RPMI8226 (cell line): ENCODE measurements at places on chromosomes 7 and 10.

DNA sequence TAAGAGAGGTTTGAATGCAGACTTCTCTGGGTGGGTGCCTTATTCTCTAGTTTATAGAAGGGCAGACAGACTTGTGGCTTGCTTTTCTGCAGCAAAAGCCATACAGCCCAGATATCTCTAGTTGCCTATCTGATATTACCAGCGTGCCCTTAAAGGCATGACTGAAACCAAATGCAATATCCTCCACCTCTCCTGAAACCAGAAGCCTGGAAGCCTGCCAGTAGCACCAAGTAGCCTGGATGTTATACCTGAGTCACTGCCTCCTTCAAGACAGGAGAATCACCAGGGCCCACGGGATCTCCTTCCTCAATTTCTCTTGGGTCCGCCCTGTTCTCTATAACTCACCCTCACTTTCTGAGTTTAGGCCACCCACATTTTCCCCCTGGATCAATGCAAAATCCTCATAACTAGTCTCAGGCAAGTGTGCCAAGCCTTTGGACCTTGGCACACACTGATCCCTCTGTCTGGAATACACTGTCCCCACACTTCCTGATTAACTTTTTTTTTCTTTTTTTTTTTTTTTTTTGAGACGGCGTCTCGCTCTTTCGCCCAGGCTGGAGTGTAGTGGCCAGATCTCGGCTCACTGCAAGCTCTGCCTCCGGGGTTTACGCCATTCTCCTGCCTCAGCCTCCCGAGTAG is 638.4 kb downstream of the GALNT17 start:
- peak; percentile 59 for DNase-seq

- DNase-seq = no peak
Measured at GRCh38 chr10:60726257-60726656, 52.0 kb upstream of the CDK1 start.

GRCh38 chr7:139798221-139798620 is 20.4 kb upstream of the HIPK2 start:
- DNase-seq = peak; percentile 66

DNA sequence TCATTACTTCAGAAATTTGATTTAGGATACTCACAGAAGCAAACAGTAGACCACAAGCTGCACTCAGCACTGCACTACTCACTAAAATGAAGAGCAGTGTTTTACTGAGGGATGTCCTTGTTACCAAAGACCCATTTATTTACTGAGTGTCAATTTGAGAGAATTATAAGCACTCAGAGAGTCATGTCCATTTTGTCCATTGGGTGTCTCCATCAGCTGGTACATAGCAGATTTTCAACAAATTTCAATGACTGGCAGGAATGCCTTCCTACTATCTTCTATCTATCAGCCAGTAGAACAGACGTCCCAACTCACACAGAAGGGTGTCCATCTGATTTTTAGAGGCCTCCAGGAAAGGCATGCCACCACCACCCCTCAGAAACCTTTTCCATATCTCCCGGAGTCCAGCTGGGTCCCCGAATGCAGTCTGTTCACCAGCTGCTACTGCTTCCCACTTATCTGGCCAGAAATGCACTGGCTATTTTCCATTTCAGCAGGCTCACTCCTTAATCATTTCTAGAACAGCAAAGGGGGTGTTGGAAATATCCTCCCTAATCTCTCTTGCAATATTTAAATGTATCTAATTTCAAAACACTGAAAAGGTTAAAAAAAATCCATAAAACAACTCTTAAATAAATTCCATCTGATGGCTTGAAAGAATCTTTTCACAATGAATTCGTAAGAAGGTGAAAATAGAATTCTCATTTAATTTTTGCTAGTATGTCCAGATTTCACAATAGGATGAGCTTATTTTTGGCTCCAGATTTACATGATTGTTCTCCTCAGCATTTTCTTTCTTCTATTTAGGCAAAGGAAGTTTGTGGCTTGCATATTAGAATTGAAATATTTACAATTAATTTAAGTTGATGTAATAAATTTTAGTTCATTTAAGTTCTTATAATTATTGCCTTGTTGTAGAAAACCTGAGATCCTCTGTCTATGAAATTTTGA is 1164.0 kb upstream of the CELF2 start:
- DNase-seq = no peak

DNA sequence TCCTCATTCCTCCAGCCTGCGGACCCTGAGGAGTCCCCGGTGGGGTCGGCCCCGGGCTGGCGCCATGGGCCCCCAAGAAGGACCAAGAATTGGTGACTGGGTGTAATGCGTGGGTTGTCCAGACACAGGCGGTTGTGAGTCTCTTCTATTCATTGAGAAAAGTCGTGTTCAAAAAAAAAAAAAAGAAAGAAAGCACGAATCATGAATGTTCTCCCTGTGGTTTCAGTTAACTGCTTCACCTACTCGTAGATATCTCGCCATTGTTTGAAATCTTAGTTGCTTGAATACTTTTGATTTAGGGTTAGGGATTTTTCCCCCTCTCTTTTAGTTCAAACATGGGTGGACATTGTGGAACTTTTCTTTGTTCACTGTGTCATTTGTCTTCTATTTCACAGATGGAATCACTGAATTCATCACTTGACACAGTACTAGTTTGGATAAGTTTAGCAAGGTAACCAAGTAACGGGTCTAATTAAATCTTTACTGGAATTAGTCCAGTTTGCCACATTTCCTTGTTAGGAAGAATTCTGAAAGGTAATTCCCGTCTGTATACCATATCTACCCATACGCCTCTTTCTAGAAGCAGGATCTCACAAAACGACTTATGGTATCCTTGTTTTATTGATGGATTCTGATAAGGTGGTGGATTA is 775 bp downstream of the STARD3NL start:
- DNase-seq = no peak

DNA sequence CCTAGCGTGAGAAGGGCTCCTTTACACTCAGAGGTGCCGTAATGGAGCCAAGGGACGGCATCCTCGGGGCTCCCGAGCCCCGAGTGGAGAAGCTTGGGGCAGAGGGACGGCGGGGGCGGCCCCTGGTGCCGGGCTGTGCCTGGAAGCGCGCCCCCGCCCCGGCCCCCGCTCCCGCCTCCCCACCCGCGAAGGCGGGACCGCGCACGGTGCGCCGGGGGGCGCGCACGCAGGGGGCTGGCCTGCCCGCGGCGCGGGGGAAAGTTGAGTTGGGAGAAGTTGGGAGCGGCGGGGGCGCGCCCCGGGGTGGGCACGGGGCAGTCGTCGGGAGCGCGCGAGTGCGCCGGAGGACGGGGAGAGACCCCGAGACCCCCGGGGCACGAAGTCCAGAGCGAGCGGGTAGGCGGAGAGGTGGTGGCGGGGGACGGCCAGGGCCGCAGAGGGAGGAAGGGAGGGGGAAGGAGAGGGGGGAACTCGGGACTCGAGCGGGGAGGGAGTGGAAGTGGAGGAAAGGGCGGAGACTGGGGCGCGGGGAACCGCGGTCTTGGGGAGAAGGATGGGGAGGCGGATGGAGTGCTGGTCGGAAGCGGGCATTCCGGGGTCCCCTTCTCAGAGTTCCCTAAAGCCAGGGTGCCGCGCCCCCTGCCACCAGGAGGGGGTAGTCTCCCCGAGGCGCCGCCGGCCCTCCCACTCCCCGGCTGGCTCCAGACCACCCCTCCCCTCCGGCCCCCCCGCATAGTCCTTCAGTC is at the start of gene SLC4A2:
Gene SLC4A2, plus strand, starts transcription at position 223 of the 746 bp plus-strand sequence. CDS start 2,399 bp downstream, outside the sequence.
- DNase-seq = peak; percentile 85

DNA sequence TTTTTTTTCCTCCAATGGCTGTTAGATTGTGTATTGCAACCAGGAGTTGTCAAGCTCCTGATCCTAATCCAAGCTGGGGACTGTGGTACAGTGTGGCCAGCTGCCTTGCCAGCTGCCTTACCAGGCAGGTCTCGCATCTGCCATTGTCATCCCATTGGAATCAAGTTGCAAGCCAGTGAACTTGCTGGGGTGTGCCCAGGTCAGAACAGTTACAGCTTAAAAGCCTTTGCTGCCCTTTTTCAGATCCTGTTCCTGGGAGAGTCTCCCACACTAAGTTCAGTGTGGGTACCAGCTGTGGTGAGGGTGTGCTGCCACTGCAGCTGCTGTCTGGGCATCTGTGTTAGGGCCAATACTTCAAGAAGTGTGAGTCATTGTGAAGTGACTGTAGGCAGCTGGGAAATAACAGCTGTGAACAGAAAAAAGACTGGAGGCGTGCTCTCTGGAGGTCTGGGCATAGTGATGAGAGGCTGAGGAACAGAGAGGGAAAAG is 72.8 kb downstream of the CCNY start:
- peak; percentile 35 for DNase-seq

DNA sequence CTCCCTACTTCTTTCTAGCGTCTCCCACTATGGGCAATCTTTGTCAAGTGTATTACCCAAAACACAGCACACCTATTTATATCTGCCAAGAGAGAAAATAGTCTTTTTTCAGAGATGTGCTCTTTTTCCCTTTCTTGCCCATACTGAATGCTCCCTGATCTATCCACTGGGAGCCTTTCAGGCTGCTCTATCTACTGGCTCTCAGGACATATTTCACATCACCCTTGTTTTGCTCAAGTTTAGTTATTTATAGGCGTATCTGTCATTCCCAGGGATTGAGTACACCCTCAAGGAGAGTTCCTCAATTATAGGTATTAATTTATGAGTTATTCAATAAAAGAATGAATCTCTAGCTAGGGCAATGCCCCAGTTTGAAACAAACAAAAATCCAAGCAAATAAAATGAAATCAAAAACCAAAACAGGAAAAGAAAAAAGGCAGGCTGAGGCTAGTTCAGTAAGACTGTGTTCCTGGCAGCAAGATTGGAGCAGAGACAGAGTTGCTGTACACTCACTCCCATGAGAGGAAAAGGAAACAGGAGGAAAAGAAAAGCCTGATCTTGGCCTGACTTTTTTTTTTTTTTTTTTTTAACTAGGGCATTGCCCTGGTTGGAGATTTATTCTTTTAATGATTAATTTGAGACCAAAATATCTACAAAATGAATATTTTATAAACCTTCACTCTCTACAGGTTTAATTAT is 665.9 kb upstream of the PCDH15 start:
- no peak for DNase-seq

GRCh38 chr7:50706469-50706937 is 76.2 kb downstream of the GRB10 start:
- DNase-seq = no peak

GRCh38 chr10:52652431-52653262 is 119.9 kb downstream of the MBL2 start:
- no peak for DNase-seq

DNA sequence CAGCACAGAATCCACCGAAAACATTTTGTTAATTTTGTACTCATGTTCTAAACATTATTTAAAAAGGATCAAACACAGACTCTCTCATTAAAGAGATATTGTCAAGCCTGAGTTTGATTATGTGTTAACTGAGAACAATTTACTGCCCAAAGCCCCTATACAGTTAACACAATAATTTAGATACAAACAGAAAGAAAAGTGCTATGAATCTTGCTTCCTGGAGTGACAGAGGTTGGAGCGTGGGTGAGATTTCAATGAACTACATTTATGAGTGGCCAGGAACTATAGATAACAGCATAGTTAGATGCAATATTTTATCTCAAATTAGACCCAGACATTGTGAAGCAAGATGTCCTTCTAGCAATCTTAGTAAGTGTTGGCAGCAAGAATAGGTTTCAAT is 448.9 kb upstream of the ETV1 start:
- DNase-seq = no peak

DNA sequence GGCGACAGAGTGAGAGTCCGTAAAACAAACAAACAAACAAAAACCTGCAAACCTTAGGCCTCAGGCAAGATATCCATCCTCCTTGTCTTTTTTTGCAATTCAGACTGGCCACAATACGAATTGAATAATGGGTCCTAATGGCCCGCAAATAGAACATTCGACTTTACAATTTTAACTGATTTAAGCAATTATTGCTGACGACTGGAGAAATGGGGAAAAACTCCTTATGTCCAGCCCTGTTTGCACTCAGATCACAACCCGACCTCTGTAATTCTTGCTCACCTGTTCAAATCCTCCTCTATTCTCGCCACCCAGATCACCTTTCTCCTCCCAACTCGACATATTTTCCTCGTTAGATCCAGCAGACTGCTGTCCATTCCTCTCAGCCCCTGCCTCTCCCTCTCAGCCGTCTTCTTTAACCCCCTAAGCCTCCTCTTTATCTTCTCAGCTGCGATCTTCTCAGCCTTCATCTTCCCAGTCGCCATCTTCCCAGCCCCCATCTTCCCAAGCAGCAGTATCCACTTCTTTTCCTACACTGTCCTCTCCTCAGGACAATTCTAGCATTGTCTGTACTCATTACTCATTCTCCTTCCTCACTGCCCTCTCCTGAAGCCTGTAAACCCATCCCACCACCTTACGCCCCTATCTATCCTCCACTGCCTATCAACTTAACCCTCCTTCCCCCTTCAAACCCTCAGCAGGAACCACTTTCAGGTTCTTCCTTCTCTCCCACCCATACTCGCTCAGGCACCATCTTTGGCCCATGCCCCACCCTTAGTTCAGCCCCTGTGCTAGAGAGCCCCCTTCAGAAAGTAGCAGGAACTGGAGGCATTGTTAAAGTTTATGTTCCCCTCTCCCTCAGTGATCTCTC is 61.8 kb downstream of the LRRC17 start:
- no peak for DNase-seq

DNA sequence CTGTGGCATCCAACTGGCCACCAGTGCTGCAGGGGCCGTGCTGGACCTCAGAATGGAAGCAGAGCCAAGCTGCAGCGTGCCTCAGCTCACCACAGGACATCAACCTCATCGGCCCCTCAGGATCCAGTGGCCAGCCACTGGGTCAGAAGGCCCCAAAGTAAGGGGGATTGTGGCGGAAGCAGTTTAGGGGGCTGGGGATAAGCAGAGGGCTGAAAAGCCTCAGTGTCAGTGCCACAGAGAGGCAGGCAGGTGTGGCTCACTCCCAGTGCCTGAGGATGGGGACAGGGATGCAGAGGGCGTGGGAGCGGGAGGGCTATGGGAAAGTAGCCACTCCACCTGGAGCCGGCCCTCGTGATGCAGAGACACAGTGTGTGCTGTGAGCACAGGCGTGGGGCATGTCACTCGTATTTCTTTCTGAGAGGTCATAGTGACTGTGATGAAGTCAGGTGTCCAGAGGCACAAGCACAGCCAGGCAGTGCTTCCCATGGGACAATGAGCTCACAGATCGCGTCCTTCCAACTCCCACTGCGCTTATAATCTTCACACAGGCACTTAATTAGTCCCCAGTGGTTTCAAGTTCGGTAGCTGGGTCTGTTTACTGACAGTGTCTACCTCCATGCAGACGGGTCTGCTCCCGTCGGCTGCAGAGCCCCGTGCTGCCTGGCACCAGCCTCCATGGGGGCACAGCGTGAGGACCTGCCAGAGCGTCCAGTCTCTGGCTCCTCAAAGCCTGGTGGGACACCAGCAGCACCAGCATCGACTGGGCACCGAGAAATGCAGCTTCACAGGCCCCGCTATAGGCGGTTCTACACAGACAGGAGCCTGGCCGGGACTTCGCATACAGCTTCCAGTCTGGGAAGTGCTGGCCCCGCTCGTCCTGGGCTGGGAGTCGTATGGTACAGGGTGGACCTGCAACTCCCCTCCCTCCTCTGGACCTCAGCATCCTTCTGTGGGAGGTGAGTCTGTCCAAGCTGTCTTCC is 42.9 kb upstream of the CNPY1 start:
- no peak for DNase-seq

DNA sequence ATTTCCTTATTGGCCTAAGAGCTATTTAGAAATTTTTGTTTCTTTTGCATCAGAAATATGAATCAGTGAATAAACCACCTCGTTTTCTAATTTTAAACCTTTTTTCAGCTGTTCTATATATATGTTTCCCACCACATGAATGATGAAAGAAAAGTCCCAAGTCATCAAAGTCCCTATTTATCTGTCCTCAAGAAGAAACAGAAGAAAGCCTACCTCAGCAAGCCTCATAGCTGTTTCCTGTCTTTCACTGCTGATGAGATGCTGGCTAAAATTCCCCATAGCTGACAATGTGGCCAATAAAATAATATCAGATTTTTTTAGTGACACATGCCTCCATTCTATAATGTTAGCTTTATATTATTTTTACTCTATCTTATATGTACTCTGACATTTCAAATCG is 54.2 kb downstream of the SEC61G start:
- DNase-seq = peak; percentile 89
